Cerebellum (tissue), 4 donors: ENCODE measurements at places on chromosomes 6 and 20.

- DNase-seq, result no peak
Observed at GRCh38 chr6:25085756-25086155, 150.0 kb upstream of the RIPOR2 start.

- no peak for DNase-seq
Observed at GRCh38 chr6:111871207-111871606, 2.0 kb downstream of the FYN start.

DNA sequence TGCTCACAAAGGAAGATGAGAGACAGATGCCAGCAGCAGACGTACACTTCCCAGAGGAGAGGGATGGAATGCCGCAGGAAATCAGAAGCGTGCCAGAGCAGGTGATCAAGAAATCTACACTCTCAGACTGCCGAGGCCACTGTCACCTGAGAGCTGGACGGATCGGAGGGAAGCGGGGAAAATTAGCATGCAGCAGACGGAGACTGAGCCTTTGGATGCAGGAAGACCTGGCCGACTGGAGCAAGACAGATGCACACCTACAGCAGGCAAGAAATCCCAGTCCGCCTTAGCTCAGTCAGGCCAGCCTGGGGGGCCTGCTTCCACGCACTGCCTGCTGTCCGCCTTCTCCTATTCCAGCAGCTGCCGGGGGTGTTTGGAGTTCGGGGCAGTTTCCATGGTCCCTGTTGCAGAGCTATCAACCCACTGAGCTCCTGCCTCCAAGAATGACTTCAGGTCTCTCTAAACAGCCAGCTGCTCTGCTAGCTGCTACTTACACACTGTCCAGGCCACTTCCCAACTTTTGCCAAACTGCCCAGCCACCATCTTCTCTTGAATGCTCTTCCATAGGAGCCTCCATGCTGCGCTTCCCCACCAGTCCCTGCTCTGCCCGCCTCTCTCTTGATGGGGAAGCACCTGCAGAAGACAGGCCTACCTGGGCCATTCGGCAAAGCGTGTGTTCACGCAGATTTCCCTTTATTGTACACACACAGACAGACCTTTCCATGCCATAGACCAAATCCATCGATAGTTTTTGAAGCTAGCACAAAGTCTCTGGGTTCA is 368.5 kb downstream of the ZFAND3 start:
- no peak for DNase-seq

DNA sequence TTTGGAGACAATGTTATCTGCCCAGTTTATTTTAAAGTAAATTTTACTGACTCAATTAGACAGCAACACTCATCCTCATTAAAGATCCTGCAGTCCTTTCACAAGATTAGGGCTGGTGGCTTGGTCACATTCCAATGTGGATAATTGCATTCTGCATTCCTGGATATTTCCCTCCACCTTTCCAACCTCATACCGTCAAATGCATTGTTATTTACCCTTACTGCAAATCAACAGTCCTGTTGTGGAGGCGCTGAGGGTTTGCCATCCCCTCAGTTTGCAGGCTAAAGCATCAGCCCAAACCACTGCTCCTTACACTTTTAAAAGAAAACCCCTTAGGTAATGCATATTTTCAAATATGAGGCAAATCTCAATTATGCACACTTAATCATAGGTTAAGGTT is 5.4 kb downstream of the CITED2 start:
- no peak for DNase-seq

- DNase-seq, result no peak
Observed at GRCh38 chr20:34315236-34315635, 12.1 kb upstream of the AHCY start.

- DNase-seq, result no peak
Observed at GRCh38 chr20:24694157-24694726, 224.8 kb downstream of the SYNDIG1 start.

DNA sequence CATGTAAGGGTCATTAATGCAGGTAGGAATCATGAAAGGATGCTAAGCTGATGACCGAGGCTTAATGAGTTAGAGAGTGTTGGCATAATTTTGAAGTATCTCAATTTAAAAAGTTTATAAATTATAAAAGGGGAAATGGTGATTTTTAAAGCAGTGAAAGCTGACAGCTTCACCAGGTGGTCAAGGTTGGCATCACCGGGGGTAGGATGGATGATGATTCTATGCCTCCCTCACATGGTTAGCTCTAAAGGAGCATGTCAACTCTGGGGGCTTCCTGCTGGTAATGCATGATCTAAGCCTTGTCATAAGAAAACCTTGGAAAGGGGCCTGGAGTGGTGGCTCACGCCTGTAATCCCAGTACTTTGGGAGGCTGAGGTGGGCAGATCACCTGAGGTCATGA is 89.2 kb upstream of the MARCKS start:
- no peak for DNase-seq

DNA sequence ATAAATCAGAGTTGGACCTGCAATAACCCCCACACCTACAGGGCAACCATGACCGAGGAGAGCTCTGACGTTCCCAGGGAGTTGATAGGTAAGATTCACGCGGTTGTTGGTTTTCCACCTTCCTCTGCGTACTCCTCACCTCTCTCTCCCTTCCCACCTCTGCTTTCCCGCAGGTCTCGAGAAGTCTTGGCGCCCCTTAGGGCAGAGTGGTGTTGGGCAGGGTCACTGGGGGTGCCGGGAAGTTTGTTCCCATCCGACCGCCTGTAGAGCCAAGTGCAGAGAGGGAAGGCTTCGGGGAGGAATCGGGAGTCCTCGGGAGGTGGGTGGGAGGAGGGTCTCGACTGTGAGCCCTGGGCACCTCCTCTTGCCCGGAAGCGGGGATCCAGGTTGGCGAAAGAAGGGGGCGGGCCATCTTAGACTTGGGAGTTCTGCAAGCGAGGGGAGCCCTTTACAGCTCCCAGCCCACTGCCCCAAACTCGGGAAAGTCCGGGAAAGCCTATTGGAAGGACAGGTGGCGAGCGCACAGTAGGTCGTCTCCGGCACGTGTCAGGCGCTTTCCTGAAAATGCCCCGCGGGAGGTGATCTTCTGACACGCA is 672 bp downstream of the CARMIL1 start:
- peak; percentile 26 for DNase-seq

- no peak for DNase-seq
Observed at GRCh38 chr6:137013031-137013430, 31.7 kb downstream of the IL20RA start.

DNA sequence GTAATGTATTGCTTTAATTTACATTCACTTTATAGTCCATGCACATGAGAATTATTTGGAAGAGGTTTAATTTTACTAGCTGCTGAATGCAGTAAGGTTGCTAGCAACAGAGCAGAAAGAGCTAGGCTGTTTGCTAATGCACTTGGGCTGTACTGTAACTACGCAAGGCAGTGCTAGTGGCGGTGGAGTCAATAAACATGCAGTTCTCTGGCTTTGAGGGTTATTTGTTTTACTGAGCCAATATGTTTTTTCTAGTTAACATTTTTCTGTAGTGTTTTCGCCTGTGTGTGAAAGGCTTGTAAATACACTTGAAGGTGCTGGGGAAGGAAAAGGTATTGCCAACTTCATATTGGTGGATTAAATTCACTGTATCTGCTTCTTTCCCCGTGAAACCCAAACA is 112.8 kb downstream of the BTBD3 start:
- no peak for DNase-seq

DNA sequence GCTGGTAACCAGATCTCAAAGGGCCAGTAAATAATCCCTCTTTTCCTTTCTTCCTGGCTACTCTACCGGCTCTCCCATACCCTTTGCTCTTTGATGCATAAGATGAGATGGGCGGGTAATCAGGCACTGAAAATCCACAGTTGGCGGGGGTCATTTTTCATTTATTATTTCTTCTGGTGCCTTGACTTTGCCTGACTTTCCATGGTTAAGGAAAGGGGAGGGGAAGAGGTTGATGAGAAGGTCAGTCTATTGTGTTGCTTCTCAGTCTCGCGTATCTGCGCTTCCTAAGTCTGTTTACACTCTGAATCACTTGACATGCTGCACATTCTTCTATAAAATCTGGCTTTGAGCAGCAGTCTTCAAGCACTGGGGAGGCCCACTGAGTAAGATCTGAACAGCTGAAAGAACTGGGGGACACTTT is 121.1 kb upstream of the HDGFL1 start:
- no peak for DNase-seq

- no peak for DNase-seq
Observed at GRCh38 chr6:1987640-1988039, 257.8 kb downstream of the GMDS start.
